ENCODE measurements at places on chromosomes 2 and 18. TPM values are rescaled to one million over a fixed set of nuclear protein-coding genes. Genes with fewer than 3 reads are reported as not detected.

RMDN2 gene
- 9.3 TPM for total RNA-seq

LOXL3 gene
- 9.2 TPM for total RNA-seq

KCNK3 gene
- 12.6 TPM for total RNA-seq

AMER3 gene
- total RNA-seq = not detected

CYP26B1 gene
- 0.96 TPM for total RNA-seq

ANKRD30B gene
- not detected for total RNA-seq

SPTBN1 gene
- total RNA-seq = 606 TPM

NFATC1 gene
- 14.8 TPM for total RNA-seq

DCDC2C gene
- not detected for total RNA-seq

CAD gene
- total RNA-seq = 12.1 TPM

ZNF397 gene
- 40.0 TPM for total RNA-seq

REG1B gene
- total RNA-seq = not detected

NTSR2 gene
- total RNA-seq = not detected

STRN gene
- 22.7 TPM for total RNA-seq

REG3A gene
- total RNA-seq = not detected

ASB18 gene
- total RNA-seq = not detected

OR6B2 gene
- not detected for total RNA-seq

FARSB gene
- 14.3 TPM for total RNA-seq

LRRTM1 gene
- total RNA-seq = 1.3 TPM

GPR17 gene
- not detected for total RNA-seq

ING5 gene
- total RNA-seq = 18.0 TPM

NT5C1B gene
- not detected for total RNA-seq

BOLL gene
- total RNA-seq = not detected

MC4R gene
- 1.5 TPM for total RNA-seq
